ENCODE measurements at places on chromosomes 12 and 14.

GRCh38 chr14:70317969-70318634 lies 41.4 kb downstream of the COX16 start:
- H3K27me3 ChIP-seq = no peaks in the 10 kb centered on the region
- no peak overlapping the region for H3K27ac ChIP-seq
- no peak overlapping the region for H3K4me3 ChIP-seq
- peak; percentile 54 for DNase-seq
- H3K36me3 ChIP-seq = no peaks in the 10 kb centered on the region

- peaks cover 2% of the 10 kb centered on the region for H3K36me3 ChIP-seq
- no peak overlapping the region for H3K27ac ChIP-seq
Measured at GRCh38 chr12:27426743-27427487, 19.6 kb upstream of the SMCO2 start.

GRCh38 chr14:74604911-74605310 lies 7.1 kb downstream of the LTBP2 start:
- no peaks in the 10 kb centered on the region for H3K36me3 ChIP-seq
- no peak overlapping the region for H3K27ac ChIP-seq
- H3K4me3 ChIP-seq = no peak overlapping the region

- peaks cover 71% of the 10 kb centered on the region for H3K4me1 ChIP-seq
- no peaks in the 10 kb centered on the region for H3K36me3 ChIP-seq
- peak overlapping the region; percentile 60 for H3K4me3 ChIP-seq
- peak overlapping the region; percentile 55 for H3K27ac ChIP-seq
- DNase-seq = no peak
- H3K27me3 ChIP-seq = no peaks in the 10 kb centered on the region
Measured at GRCh38 chr12:108686780-108687179, 44.5 kb downstream of the CORO1C start.

DNA sequence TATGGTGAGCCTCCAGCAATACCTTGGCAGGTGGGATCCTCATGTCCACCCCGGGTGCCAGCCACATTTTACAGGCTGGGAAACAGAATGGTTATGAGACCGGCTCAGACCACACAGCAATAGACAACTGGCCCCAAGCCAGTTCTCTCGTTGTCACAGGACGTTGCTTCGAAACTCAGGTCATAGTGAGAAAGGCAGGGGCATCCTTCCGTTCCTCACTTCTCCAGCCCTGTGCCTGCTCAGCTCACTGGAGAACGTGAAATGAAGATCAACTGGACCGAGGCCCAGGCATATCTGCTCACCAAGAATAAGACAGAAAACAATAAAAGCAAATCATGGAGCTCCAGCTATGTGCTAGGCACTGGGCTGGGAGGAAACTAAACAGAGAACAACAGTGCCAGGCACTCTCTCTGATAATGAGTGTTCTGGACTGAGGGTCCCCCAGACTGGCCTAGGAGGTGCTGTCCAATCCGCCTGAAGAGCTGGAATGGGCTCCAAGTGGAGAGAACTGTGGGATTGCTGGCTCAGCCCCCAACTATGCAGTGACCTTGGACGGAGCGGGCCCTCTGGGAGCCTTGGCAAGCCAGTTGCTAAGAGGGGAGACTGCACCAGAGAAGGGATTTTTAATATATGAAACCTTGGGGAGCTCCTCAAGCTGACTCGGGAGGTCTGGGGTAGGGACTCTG lies 18.8 kb upstream of the FAIM2 start:
- DNase-seq = no peak
- no peak overlapping the region for H3K4me3 ChIP-seq
- no peak overlapping the region for H3K27ac ChIP-seq
- no peaks in the 10 kb centered on the region for H3K27me3 ChIP-seq
- H3K4me1 ChIP-seq = no peaks in the 10 kb centered on the region

- no peaks in the 10 kb centered on the region for H3K27me3 ChIP-seq
- H3K4me3 ChIP-seq = no peak overlapping the region
- DNase-seq = peak; percentile 78
- H3K36me3 ChIP-seq = no peaks in the 10 kb centered on the region
- no peak overlapping the region for H3K27ac ChIP-seq
Measured at GRCh38 chr14:22047115-22047514, 373.5 kb upstream of the OR4E1 start.

DNA sequence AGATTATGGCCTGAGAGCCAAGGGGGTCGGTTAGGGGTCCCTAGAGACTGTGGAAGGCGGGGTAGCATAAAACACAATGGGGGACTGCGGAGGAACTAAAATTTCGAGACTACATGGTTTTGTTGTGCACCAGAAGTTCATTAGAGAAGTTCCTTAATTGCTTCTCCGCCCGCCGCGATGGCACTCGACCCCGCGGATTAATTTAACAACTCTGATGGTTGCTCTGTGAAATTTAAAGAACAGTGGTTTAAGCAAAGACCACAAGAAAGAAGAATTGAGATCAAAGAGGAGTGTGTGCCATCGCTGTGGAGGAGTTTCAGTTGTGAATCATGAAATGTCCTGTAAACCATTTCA lies 1.4 kb upstream of the CCDC88C start:
- H3K27me3 ChIP-seq = no peaks in the 10 kb centered on the region
- H3K27ac ChIP-seq = no peak overlapping the region
- no peaks in the 10 kb centered on the region for H3K36me3 ChIP-seq
- H3K4me3 ChIP-seq = peak overlapping the region; percentile 77
- H3K4me1 ChIP-seq = peaks cover 10% of the 10 kb centered on the region

DNA sequence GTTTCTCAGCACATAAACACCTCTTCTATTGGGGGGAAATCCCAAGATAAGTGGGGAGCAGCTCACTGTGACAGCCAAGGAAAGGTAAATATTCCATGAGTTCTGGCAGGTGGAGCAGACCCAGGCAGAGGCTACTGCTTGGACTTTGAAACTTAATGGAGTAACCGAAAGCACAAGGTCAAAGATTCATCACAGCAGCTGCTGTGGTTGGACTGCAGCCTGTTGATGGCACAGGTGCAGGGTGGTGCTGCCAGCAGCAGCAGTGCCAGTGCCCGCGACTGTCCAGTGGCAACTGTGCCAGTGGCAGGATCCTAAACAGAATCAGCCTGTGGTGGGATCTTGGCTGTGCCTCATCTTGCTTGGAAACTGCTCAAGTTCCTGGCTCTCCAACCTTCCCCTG lies 81.4 kb upstream of the ARID2 start:
- no peaks in the 10 kb centered on the region for H3K36me3 ChIP-seq
- H3K27me3 ChIP-seq = no peaks in the 10 kb centered on the region
- no peak overlapping the region for H3K27ac ChIP-seq
- no peak overlapping the region for H3K4me3 ChIP-seq
- peaks cover 14% of the 10 kb centered on the region for H3K4me1 ChIP-seq
- no peak for DNase-seq

GRCh38 chr12:193261-193660 lies 20.7 kb downstream of the SLC6A12 start:
- no peak overlapping the region for H3K4me3 ChIP-seq
- no peak for DNase-seq
- peaks cover 5% of the 10 kb centered on the region for H3K27me3 ChIP-seq
- H3K27ac ChIP-seq = no peak overlapping the region
